Aorta (tissue), 5 donors: ENCODE measurements at places on chromosomes 5 and 9. TPM values are rescaled to one million over a fixed set of nuclear protein-coding genes. Genes with fewer than 3 reads are reported as not detected.

Gene OLFM1
- total RNA-seq: 63.0 TPM

Gene NRG2
- 0.81 TPM for total RNA-seq

Gene RCL1
- 32.3 TPM for total RNA-seq

DNA sequence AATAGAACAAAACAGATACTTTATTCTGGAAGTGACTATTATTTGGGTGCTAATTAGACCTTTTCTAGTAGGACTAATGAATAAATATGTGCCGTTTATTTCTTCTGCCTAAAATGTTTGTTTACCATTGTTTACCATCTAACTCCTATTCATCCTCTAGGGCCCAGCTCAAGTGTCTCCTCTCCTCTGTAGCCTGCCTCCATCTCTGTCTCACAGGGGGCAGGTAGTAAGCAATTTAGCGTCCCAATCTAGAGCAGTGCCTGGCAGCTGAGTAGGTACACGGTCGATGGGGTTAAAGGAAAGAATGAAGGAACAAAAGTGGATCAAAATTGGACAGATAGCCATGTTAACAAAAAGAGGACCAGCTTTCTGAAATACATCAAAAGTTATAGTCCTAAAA lies 230.9 kb downstream of the SLF1 start:
- no peak for DNase-seq
